ENCODE measurements at places on chromosomes 12 and 14.
A peak's percentile ranks its signal among the peaks of the same experiment; 100 is the strongest.

DNA sequence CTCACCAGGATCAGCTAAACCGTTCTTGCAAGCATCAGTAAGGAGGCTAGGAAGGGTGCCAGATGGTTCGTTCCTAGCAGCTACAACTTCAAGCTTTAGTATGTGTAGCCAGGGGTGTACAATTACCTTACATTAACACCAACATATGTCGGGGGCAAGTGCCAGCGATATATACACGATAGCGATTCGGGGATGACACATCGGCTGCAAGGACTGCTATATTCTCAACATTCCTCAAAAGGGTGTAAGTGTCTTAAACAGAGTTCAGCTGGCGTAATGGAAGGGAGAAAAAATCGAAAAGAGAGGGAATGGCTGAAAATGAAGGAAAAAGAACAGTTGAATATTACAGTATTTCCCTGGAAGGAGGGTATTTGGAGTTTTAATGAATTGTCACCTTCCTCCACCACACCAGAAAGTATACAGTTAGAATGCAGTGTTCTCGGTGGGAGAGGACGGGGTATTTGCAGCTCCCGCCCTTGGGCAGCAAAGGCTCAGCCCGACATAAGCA, 545 bp downstream of the LIMA1 start:
- no peak for DNase-seq

DNA sequence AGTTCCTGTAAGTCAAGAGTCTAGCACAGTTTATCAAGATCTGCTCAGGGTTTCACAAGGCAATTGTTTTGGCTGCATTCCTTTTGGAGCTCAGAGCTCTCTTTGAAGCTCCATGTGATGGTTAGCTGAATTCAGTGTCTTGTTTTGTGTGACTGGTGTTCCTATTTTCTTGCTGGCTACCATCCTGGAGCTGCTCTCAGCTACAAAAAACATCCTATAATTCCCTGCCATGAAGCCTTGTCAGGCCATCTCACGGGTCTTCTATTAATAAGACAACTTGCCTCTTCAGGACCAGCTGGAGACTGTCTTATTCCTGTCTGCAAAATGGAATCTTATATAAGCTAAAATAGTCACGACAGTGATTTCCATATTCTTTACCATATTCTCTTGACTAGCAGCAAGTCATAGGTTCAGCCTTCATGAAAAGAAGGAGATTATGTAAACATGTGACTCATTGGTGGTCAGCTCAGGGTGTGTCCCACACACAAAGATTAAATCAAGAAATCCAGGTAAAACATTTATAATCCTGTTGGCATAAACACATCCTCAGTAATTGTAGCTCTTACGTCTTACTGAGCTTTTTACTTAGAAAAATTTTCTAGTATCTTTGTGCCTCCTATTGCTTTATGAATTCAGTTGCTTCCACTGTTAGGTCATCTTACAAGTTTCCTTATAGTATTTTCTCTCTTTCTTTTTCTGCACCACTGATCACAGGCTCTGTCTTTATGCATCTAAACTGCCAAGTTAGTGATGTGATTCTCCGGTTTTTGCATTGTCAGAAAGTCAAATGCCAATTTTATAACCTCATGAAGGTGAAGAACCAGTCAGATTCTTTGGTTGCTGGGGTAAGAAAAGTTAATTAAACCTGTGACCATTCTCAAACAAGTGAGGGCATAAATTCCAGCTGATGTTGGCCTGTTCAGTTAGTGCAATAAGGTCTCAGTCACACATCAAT, 378.5 kb upstream of the MGAT4C start:
- no peak for DNase-seq

GRCh38 chr12:131578828-131579470, 131.9 kb upstream of the SFSWAP start:
- no peak for DNase-seq

GRCh38 chr12:11673666-11674461, 24.4 kb downstream of the ETV6 start:
- no peak for DNase-seq

DNA sequence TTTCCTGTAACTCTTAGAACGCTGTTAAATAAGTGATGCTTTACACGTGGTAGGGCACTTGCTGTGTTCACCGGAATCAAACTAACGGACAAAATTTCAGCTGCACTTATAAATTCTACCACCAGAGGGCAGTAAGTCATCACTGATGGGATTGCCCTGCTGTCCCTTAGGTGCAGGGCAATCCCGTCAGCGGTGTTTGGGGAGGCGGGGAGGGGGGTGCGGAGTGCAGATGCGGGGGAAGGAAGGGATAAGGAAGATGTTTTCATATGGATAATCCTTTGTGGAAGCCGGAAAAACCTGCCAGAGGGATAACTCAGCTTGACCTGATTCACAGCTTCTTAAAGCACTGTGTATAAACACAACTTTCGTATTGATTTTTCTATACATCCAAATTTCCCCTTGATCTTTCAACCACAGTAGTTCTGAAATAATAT, 21.7 kb upstream of the SLC10A1 start:
- DNase-seq: no peak

- DNase-seq: no peak
Measured at GRCh38 chr14:95320078-95320895, 579 bp upstream of the CLMN start.

DNA sequence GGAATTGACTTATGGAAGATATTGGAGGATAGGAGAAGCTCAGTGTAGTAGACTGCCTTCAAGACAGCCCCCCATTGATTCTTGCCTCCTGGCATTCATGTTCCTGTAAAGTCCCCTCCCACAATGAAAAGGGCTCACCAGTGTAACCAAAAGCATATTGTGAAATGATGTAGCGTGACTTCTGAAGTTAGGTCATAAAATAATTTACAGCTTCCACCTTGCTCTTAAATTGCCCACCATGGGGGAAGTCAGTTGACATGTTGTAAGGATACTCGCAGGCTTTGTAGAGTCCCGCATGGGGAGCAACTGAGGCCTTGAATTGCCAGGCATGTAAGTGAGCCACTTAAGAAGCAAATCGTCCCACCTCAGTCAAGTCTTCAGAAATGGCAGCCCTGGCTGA, 25.1 kb downstream of the GTSF1 start:
- no peak for DNase-seq

GRCh38 chr12:106192659-106193393, 54.1 kb upstream of the NUAK1 start:
- DNase-seq: no peak

DNA sequence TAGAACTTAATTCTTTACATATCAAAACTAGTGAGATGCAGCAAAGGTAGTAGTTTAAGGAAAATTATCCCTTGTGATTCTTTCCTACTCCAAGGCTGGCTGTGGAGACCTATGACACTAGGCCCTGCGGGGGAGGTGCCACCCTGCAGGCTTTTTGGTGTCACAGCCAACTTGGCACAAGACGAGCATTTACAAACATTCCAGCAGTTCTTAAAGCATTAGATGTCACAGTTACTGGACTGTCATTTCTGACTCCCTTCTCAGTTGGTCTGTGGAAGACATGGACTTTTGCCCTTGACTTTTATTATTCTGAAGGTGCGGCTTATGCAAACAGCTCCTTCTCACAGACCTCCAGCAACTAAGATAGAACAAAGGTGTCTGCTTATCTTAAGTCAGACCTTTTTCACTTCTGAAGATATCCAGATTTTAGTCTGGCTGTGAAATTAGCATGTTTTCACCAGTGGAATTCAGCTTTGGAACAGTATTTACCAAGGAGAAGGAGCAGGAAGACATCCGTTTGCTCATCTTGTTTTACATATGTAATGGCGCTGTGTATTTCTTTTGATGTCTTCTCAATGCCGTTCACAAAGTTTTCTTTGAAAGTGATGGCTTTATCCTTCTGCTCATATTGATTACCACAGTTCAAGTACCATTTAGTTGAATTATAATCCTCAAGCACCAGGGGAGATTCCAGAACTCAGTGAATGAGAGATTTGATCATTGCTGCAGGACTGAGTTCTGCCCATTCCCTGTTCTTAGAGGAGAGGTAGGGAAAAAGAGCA, 17.9 kb downstream of the SRGAP1 start:
- peak; percentile 41 for DNase-seq

DNA sequence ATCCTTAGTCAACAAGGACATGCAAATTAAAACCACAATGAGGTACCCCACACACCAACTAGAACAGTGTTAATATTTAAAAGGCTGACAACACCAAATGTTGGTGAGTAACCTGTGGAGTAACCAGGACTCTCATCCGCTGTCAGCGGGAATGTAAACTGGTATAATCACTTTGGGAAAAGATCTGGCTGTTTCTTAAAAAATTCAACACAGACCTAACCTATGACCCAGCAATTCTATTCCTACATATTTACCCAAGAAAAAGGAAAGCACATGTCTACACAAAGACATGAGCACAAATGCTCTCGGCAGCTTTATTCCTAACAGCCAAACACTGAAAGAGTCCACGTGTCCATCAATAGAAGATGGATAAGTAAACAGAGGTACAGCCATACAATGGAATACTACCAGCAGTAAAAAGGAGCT, 26.6 kb downstream of the NRDE2 start:
- no peak for DNase-seq

DNA sequence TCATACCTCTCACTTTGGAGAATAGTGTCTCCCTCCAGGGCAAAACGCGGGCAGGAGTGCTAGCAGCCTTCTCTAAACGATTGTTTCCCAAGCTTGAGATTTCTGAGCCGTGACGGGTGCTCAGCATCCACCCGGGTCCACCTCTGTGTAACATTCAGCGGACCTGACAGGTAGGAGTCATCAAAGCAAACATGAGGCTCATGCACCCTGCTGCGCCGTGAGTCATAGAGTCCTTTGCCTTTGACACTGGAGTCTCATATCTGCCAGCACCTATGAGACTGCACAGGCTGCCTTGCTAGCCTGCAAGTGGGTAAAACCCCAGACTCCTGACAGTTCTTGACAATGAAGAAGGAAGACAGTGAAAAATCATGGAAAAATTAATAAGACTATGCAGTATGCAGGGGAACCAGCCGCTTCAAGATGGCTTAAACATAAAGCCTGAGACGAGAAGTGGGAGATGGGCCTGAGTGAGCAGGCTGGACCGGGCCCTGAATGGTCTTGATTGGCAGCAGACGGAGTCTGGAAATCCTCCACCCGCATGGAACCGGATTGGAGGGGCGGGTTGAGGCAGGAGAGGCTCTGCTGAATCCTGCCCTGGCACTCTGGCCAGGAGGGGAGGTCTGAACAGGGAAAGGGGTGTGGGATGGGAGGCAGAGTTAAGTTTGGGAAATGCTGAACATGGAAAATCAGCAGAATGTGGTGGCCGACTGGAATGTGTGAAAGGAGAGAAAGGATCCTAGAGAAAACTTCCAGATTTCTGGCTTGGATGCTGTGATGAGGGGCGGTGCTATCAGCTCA, 54.2 kb downstream of the LGMN start:
- DNase-seq: no peak

GRCh38 chr12:25810683-25811082, 147.8 kb upstream of the RASSF8 start:
- DNase-seq: no peak

- DNase-seq: no peak
Measured at GRCh38 chr14:52351233-52352060, 37.3 kb downstream of the PTGER2 start.

Data from heart right ventricle (tissue), 16 donors.